NCI-H1436 treated with DMSO at 0.1 percent for 48 hours (cell line): ENCODE measurements at places on chromosomes 11 and 22.

GRCh38 chr11:73760679-73761402, at the start of gene RAB6A:
TSS of gene RAB6A (minus strand) at chr11:73761074. CDS start at chr11:73760635, 439 bp downstream.
- peak; percentile 96 for DNase-seq

- no peak for DNase-seq
Observed at GRCh38 chr22:42340829-42341383, 70.5 kb upstream of the TCF20 start.

- DNase-seq: no peak
Observed at GRCh38 chr11:110479108-110480101, 49.7 kb downstream of the FDX1 start.

GRCh38 chr22:47294222-47294532, 531.7 kb downstream of the TBC1D22A start:
- no peak for DNase-seq

- DNase-seq: no peak
Observed at GRCh38 chr11:115126092-115126491, 378.1 kb downstream of the CADM1 start.

GRCh38 chr22:47757741-47758140, 995.3 kb downstream of the TBC1D22A start:
- DNase-seq: no peak

DNA sequence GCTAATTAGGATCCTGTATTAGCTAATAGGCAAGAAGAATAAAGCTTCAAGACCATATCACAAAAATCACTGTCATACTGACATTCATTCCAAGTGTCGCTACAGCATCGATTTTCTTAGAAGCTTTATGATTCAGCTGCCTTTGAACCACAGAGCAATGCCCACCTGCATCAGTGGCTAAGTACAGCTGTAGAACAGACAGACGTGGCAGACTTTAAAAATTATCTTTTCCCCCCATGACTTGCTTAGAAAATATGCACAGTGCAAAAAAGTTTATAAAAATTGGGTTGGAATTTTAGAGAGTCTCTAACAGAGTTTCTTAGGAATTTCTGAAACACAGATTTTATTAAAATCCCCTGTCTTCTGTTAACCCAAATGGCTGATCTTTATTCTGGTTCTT, 120.8 kb downstream of the CADM1 start:
- no peak for DNase-seq

GRCh38 chr11:64649291-64649697, 58.3 kb downstream of the SLC22A12 start:
- DNase-seq: no peak

GRCh38 chr11:100791860-100792259, 104.8 kb downstream of the ARHGAP42 start:
- no peak for DNase-seq

- no peak for DNase-seq
Observed at GRCh38 chr11:73752216-73752867, 8.5 kb downstream of the RAB6A start.

DNA sequence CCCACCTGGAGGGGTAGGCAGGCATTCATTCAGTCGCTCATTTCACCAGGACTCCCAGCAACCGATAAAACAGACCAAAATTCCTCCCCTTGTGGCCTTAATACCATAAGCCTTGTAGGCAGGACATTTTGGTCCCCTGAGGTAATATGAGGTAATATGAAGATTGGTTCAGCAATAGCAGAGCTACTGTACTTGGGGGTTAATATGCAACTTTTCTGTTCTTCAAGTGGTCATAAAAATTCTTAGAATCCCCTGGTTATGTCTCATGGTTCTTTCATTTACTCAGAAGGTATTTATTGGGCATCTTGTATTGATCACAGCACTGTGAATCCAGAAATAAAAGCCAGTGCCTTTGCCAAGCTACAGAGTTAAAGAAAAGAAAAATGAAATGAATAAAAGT, 29.8 kb downstream of the SHISA8 start:
- no peak for DNase-seq

GRCh38 chr11:59097113-59097708, 9.8 kb upstream of the FAM111B start:
- DNase-seq: no peak

DNA sequence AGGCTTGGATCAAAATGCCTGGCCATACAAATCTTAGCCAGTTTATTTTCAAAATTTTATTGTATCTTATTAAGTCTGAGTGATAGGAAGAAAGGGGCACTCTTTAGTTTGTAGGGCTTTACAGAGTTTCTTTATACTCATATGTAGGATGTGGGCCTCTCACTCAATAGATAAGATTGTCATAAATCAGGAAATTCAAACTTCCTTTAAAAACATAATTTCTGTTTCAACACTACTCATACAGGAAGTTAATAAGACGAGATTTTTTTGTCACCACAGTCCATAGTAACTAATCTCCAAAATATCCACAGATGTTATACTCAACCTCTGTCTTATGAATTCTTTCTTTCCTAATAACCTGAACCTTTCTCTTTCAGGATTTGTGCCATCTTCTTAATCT, 13.3 kb upstream of the OR56B4 start:
- DNase-seq: no peak

- DNase-seq: no peak
Observed at GRCh38 chr22:32674925-32675825, 126.3 kb upstream of the TIMP3 start.

GRCh38 chr11:128840137-128840536, 27.0 kb downstream of the KCNJ1 start:
- no peak for DNase-seq

DNA sequence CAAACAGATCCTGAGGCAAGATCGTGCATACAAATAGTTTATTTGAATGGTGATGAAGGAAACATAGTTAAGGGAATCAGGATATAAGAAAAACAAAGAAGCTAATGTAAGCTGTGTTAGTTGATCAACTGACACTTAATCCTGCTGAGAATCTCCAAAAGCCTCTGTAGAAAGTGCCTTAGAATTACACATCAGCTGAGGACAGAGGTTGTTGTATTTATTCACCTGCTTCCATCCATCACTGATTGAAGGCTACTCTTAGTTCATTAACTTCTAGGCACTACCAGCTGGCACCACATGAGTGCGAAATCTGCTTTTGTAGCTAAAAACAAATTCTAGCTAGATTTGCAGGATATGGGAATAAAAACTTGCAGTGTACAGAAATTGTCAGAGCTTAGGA, 1082.0 kb upstream of the CNTN5 start:
- no peak for DNase-seq

GRCh38 chr11:28833670-28834069, 725.5 kb downstream of the METTL15 start:
- no peak for DNase-seq

- no peak for DNase-seq
Observed at GRCh38 chr11:30479899-30480298, 106.3 kb downstream of the MPPED2 start.

- no peak for DNase-seq
Observed at GRCh38 chr22:41203118-41203517, 2.0 kb upstream of the L3MBTL2 start.
